Activated T-cell treated with anti-CD3 and anti-CD28 coated beads for 48 hours (primary cell): ENCODE measurements at places on chromosomes 7 and 10.

- DNase-seq, result no peak
These were observed 192.7 kb downstream of the MLLT10 start for GRCh38 chr10:21726601-21727225.

DNA sequence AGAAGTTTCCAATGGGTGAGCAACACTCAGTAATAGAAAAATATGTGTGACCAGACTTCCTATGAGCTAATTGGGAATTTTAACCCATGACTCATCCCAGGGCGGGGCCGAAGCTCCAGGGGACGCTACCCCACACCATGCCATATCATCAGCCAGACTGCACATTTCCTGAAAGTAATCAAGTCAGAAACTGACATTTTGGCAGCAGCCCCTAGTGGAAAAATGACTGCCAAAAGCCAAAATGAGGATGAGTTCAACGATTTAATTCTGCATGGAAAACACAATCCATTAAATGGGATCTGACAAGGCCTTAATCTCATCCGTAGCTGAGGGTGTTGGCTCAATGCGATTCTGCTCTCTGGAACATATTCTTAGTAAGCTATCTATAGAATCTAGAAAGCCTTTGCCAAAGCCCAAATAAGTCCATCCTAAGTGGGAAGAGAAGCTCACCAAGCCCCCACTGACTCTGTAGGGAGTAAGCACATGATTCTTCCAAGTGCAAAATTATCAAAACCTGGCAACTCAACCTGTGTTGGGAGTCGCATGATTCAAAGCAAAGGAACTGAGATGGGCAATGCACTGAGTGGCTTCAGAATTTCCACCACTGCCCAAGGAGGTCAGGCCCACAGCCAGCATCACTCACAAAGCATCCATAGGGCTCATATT lies 93.1 kb upstream of the PDE1C start:
- no peak for DNase-seq

- DNase-seq, result peak; percentile 1
These were observed 169.5 kb upstream of the LYZL1 start for GRCh38 chr10:29119374-29119773.

- no peak for DNase-seq
These were observed 53.2 kb downstream of the LARP4B start for GRCh38 chr10:878333-878759.
